CD4-positive, alpha-beta T cell treated with Interferon gamma for 1 hour (primary cell): ENCODE measurements at places on chromosomes 13 and 19.

- DNase-seq, result no peak
These were observed 11.6 kb downstream of the AKAP11 start for GRCh38 chr13:42283574-42283973.

GRCh38 chr13:26132756-26133155 lies 80.9 kb upstream of the SHISA2 start:
- no peak for DNase-seq

DNA sequence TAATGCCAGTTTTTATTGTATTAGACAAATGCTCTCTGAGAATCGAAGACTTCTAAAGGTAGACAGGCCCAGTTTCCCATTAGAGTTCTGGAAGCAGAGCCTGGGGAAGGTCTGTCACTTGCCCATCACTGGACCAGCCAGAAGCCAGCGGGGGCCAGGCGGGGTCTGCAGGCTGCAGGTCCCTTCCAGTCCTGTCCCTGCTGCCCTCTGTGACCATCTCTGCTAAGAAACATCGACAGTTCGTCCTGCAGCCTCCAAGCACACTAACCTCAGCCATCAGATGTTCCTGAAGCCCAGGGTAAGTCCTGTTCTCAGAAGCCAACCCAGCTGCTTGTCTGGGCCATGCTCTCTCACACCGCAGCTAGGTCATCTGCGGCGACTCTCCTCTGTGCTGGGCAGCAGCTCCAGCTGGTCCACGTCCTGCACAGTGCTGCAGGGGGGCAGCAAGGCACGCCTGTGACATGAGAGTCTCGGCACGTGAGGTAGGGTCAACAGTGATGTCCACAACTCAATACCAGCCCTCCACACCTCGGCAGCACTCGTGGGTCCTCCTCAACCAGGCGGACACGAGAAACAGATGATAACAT lies 2.9 kb upstream of the ADPRHL1 start:
- no peak for DNase-seq

GRCh38 chr19:40035996-40036395 lies 20.0 kb downstream of the ZNF780B start:
- no peak for DNase-seq

DNA sequence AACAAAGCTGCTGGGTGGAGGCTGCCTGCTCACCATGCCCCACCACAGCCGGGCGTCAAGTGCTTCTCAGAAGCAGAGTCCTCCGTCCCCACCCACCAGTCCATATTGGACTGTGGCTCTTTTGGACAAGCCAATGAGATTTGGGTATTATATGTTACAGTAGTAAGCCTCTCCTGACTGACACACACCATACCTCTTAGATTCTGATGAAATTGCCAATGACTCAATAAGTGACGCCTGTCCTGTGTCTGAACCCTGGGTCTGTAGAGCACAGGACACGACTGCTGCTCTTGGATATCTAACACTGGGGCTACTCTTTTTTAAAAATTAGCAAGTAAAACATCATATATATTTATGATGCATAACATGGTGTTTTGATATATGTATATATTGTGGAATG lies 44.8 kb upstream of the UBAC2 start:
- no peak for DNase-seq

- no peak for DNase-seq
These were observed 19.6 kb downstream of the ALG5 start for GRCh38 chr13:36979361-36980050.

GRCh38 chr19:31114585-31114984 lies 234.7 kb downstream of the TSHZ3 start:
- DNase-seq, result no peak

- no peak for DNase-seq
These were observed 51.1 kb downstream of the GGACT start for GRCh38 chr13:100537486-100537885.

GRCh38 chr19:12955996-12956395 lies 1.0 kb downstream of the GADD45GIP1 start:
- no peak for DNase-seq
